ENCODE measurements at places on chromosomes 1 and 21. TPM values are rescaled to one million over a fixed set of nuclear protein-coding genes. Genes with fewer than 3 reads are reported as not detected.

- H3K4me1 ChIP-seq, result peaks cover 29% of the 10 kb centered on the region
- no peak overlapping the region for H3K27ac ChIP-seq
- no peaks in the 10 kb centered on the region for H3K27me3 ChIP-seq
Observed at GRCh38 chr1:201773764-201774163, 55.2 kb upstream of the IPO9 start.

GRCh38 chr21:42021371-42022090, 11.4 kb upstream of the ZBTB21 start:
- H3K4me1 ChIP-seq, result no peaks in the 10 kb centered on the region
- H3K27ac ChIP-seq, result no peak overlapping the region
- no peak overlapping the region for H3K4me3 ChIP-seq
- no peaks in the 10 kb centered on the region for H3K36me3 ChIP-seq
- no peaks in the 10 kb centered on the region for H3K27me3 ChIP-seq
- DNase-seq, result no peak

- peaks cover 16% of the 10 kb centered on the region for H3K36me3 ChIP-seq
- H3K27ac ChIP-seq, result no peak overlapping the region
- DNase-seq, result no peak
- H3K27me3 ChIP-seq, result no peaks in the 10 kb centered on the region
Observed at GRCh38 chr1:236269439-236269838, 12.3 kb downstream of the ERO1B start.

The OLIG2 gene
- not detected for total RNA-seq

The HES4 gene
- total RNA-seq, result 55.3 TPM

DNA sequence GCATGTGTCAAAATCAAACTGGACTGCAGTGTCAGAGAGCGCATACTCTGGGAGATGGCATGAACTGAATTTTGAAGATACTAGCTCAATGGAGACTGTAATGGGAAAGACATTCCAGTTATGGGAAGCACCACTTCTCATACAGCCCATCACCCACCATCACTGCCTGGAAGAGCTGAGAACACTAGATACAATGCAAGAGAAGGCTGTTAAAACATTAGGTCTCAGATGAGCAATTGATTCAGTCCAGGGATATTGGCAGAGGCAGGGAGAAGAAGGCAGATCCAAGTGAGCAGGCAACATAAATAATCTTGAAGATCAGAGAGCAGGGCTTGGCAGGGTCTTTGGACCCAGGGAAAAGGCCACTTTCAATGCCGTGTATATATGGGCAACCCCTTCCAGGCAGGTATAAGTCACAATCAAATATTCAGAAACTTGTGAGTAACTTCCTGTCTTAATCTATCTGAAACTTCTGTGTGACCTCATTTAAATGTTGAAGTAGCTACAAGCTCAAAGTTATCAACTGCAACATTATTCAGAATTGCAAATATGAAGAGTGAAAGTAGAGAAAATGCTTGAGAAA, 290.3 kb upstream of the SGIP1 start:
- H3K4me3 ChIP-seq, result no peak overlapping the region
- no peak for DNase-seq
- no peak overlapping the region for H3K27ac ChIP-seq
- no peaks in the 10 kb centered on the region for H3K36me3 ChIP-seq
- peaks cover 3% of the 10 kb centered on the region for H3K4me1 ChIP-seq
- no peaks in the 10 kb centered on the region for H3K27me3 ChIP-seq

The DARS2 gene
- total RNA-seq, result 7.8 TPM

The RNU1-1 gene
- under 0.01 TPM for total RNA-seq

- H3K4me1 ChIP-seq, result no peaks in the 10 kb centered on the region
- DNase-seq, result no peak
- H3K36me3 ChIP-seq, result no peaks in the 10 kb centered on the region
- no peak overlapping the region for H3K4me3 ChIP-seq
- no peaks in the 10 kb centered on the region for H3K27me3 ChIP-seq
Observed at GRCh38 chr1:103256490-103256889, 148.2 kb upstream of the COL11A1 start.

The AIRE gene
- not detected for total RNA-seq

DNA sequence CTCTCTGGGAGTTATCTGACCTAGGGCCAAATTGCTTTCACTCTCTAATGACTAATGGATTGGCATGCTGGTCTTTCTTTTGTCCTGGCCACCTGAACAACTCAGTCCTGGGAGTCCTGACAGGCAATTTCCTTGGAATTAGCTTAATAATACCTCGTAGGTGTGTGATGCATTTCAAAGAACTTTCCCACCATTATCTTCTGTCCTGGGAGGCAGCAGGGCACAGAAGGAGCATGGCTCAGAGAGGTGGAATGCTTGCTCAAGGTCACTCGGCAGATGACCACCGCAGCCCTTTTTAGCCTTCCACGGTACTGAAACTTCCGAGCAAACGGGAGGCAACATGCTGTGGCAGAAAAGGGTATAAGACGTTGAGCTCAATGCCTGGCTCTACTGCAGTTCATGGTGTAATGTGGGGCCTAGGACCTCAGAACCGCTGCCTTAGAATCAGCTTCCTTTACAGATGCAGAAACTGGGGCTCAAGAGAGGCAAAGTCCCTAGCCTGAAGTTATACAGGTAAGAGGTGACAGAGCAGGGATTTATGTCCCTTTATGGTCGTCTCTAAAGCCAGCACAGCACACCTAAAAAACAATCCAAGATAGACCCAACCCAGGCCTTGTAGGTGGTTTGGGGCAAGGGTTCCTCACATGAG, 3.2 kb downstream of the ID3 start:
- H3K27me3 ChIP-seq, result no peaks in the 10 kb centered on the region
- H3K4me3 ChIP-seq, result peak overlapping the region; percentile 89
- no peak for DNase-seq
- H3K27ac ChIP-seq, result peak overlapping the region; percentile 97
- peaks cover 4% of the 10 kb centered on the region for H3K36me3 ChIP-seq

The SNRPE gene
- total RNA-seq, result 45.7 TPM

- H3K4me3 ChIP-seq, result no peak overlapping the region
- H3K27me3 ChIP-seq, result no peaks in the 10 kb centered on the region
- no peaks in the 10 kb centered on the region for H3K36me3 ChIP-seq
- H3K4me1 ChIP-seq, result no peaks in the 10 kb centered on the region
- DNase-seq, result no peak
Observed at GRCh38 chr1:65079941-65080340, 68.1 kb upstream of the AK4 start.

The PODN gene
- 110 TPM for total RNA-seq

The CGN gene
- 3.1 TPM for total RNA-seq

The PEA15 gene
- 234 TPM for total RNA-seq

The MSH4 gene
- 0.17 TPM for total RNA-seq

DNA sequence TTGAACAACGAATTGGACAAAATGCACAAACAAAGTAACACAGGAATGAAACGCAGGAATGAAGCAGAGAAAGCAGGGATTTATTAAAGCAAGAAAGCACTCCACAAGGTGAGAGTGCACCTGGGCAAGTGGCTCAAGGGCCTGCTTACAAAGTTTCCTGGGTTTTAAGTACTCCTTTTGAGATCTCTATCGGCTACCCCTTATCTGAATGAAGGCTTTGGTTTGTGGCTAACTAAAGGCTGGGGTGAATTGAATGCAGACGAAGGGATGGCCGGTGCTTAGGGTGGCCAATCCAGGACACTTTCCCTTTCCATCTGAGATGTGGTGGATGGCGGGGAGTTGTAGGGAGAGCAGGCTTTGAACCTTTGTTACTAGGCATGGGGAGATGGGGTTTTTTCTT, 151.4 kb upstream of the KIAA0040 start:
- no peaks in the 10 kb centered on the region for H3K4me1 ChIP-seq
- DNase-seq, result no peak
- no peaks in the 10 kb centered on the region for H3K36me3 ChIP-seq
- H3K27me3 ChIP-seq, result no peaks in the 10 kb centered on the region

DNA sequence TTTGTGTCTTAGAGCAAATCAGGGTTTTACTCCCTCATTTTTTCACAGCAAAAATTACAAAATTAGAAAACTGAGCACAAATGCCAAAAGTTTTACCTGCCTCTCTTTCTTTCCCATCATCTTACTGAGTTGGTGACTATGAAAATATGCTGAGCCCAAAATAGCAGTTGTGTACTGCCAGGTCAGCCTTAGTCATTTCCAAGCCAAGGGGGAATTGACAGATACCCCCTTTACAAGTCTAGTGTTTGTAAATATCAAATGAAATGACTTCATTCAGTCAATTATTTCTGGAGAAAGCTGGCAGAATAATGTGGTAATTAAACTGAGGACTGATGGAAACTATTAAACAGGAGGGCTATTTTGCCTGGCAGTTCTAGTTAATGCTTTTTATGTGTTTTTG, 11.4 kb upstream of the GORAB start:
- no peak for DNase-seq
- no peak overlapping the region for H3K27ac ChIP-seq
- H3K4me1 ChIP-seq, result no peaks in the 10 kb centered on the region
- H3K4me3 ChIP-seq, result no peak overlapping the region
- H3K27me3 ChIP-seq, result no peaks in the 10 kb centered on the region

DNA sequence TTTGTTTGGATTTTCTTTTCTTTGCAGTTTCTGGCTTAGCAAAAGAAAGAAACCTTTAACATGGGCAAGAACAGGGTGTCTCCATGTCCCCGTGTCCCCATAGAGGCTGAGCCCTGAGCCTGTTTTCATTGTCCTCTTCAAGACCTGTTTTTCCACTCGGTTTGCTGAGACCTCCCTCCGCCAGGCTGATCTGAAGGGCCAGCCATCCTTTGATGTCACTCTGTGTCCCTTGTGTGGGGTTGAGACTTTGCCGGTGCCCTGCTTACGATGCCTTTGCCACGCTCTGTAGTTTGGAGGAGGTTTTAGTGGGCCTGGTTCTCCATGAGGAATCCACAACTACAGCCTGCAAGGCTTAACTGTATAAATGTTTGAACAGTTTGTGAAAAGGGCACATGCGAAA, 23.8 kb downstream of the IFNGR2 start:
- H3K4me3 ChIP-seq, result no peak overlapping the region
- H3K36me3 ChIP-seq, result peaks cover 32% of the 10 kb centered on the region
- no peak for DNase-seq
- H3K4me1 ChIP-seq, result peaks cover 15% of the 10 kb centered on the region
- peak overlapping the region; percentile 14 for H3K27ac ChIP-seq

GRCh38 chr1:69271587-69272125, 296.1 kb upstream of the LRRC7 start:
- H3K27ac ChIP-seq, result no peak overlapping the region
- H3K36me3 ChIP-seq, result no peaks in the 10 kb centered on the region
- no peak overlapping the region for H3K4me3 ChIP-seq

DNA sequence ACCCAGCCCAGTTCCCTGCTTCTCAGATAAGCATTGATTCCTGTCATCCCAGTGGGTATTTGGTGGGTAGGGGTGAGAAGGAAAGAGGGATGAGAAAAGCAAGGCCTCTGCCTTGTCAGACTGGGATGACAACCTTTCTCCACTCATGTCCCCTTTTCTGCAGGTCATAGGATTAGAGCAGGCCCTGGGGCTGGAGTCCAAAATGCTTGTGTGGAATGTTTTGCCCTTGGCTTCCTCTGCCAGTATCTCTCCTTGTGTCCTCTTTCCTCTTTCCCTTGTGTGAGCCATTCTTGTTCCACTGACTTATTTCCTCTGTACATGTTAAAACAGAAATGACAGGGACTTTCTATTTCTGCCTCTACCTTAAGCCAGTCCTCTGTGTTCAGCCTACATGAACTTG, 4.1 kb downstream of the ATP2B4 start:
- H3K4me1 ChIP-seq, result peaks cover 38% of the 10 kb centered on the region
- no peaks in the 10 kb centered on the region for H3K27me3 ChIP-seq
- peaks cover 9% of the 10 kb centered on the region for H3K36me3 ChIP-seq
- H3K27ac ChIP-seq, result peak overlapping the region; percentile 91
- no peak for DNase-seq
- peak overlapping the region; percentile 87 for H3K4me3 ChIP-seq

The PLEKHN1 gene
- total RNA-seq, result 0.19 TPM

GRCh38 chr1:84117868-84118267, 26.2 kb upstream of the PRKACB start:
- no peak overlapping the region for H3K4me3 ChIP-seq
- DNase-seq, result no peak
- no peak overlapping the region for H3K27ac ChIP-seq
- H3K27me3 ChIP-seq, result no peaks in the 10 kb centered on the region
- H3K36me3 ChIP-seq, result no peaks in the 10 kb centered on the region
- no peaks in the 10 kb centered on the region for H3K4me1 ChIP-seq

The FLG2 gene
- not detected for total RNA-seq

GRCh38 chr1:111453706-111454105, 4.4 kb downstream of the ATP5PB start:
- no peak overlapping the region for H3K4me3 ChIP-seq
- DNase-seq, result no peak
- H3K4me1 ChIP-seq, result peaks cover 41% of the 10 kb centered on the region
- peaks cover 48% of the 10 kb centered on the region for H3K36me3 ChIP-seq

- peaks cover under 1% of the 10 kb centered on the region for H3K36me3 ChIP-seq
- no peak for DNase-seq
- peak overlapping the region; percentile 98 for H3K27ac ChIP-seq
- H3K4me3 ChIP-seq, result peak overlapping the region; percentile 85
Observed at GRCh38 chr1:171743081-171743870, 1.4 kb upstream of the VAMP4 start.

The SUSD4 gene
- 1.1 TPM for total RNA-seq

DNA sequence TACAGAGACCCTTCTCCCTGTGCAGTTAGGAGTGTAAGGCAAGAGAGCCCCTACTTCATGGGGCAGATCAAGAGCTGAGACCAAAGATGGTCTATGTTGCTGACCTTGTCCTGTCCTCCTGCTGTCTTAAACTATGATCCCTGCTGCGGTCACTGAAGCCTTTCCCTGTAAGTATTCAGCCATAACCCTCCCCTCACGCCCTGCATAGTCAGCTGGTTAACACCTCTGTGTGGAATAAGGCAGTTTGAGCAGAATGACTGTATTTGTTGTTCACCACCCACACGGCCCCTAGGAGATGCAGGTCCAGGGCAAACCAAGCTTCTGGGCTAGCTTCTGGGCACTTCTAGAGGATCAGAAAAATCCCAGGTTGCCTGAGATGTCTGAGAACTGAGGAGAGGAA, 356 bp downstream of the TSPAN1 start:
- H3K4me3 ChIP-seq, result no peak overlapping the region
- peaks cover 53% of the 10 kb centered on the region for H3K4me1 ChIP-seq
- no peaks in the 10 kb centered on the region for H3K36me3 ChIP-seq
- H3K27me3 ChIP-seq, result no peaks in the 10 kb centered on the region

The SLAMF1 gene
- total RNA-seq, result 1.2 TPM

The ADAMTSL4 gene
- 55.5 TPM for total RNA-seq

GRCh38 chr1:7681401-7681800, 89.7 kb upstream of the VAMP3 start:
- H3K27ac ChIP-seq, result no peak overlapping the region
- H3K4me3 ChIP-seq, result no peak overlapping the region
- no peaks in the 10 kb centered on the region for H3K36me3 ChIP-seq
- peaks cover 18% of the 10 kb centered on the region for H3K4me1 ChIP-seq
- DNase-seq, result no peak

GRCh38 chr1:115088871-115089419, 358 bp downstream of the TSPAN2 start:
- H3K27ac ChIP-seq, result peak overlapping the region; percentile 96
- H3K36me3 ChIP-seq, result no peaks in the 10 kb centered on the region
- peaks cover 68% of the 10 kb centered on the region for H3K4me1 ChIP-seq
- no peaks in the 10 kb centered on the region for H3K27me3 ChIP-seq
- peak overlapping the region; percentile 81 for H3K4me3 ChIP-seq

DNA sequence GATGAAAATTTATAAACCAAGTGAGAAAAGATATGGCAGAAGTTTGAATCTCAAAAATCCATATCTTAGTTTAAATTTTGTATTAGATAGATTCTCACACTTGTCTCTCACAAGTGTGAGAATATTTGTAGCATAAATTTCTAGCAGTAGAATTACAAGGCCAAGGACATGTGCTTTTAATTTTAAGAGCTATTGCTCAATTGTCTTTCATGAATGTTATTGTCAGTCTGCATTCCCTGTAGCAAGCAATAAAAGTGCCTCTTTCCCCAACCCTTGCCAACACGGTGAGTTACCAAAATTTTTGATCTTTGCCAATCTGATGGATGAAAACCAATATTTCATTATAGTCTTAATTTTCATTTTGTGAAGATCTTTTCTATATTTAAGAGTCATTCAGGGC, 64.0 kb downstream of the CTH start:
- H3K27me3 ChIP-seq, result no peaks in the 10 kb centered on the region
- no peaks in the 10 kb centered on the region for H3K36me3 ChIP-seq
- DNase-seq, result no peak
- no peak overlapping the region for H3K27ac ChIP-seq
- no peaks in the 10 kb centered on the region for H3K4me1 ChIP-seq

All from esophagus muscularis mucosa (tissue), 4 donors.